ENCODE measurements at places on chromosomes 5 and 9. TPM values are rescaled to one million over a fixed set of nuclear protein-coding genes. Genes with fewer than 3 reads are reported as not detected.

GIN1 gene
- 6.9 TPM for total RNA-seq

PCDHB5 gene
- total RNA-seq = 7.3 TPM

REXO4 gene
- 28.9 TPM for total RNA-seq

DIPK1B gene
- 40.8 TPM for total RNA-seq

CCDC152 gene
- not detected for total RNA-seq

PDGFRB gene
- total RNA-seq = 74.8 TPM

SYK gene
- total RNA-seq = 13.0 TPM

PTGES gene
- 29.1 TPM for total RNA-seq

Measured in type B pancreatic cell (in vitro differentiated cells).